Head of caudate nucleus (tissue), 42 donors: ENCODE measurements at places on chromosomes 13 and 19.

DNA sequence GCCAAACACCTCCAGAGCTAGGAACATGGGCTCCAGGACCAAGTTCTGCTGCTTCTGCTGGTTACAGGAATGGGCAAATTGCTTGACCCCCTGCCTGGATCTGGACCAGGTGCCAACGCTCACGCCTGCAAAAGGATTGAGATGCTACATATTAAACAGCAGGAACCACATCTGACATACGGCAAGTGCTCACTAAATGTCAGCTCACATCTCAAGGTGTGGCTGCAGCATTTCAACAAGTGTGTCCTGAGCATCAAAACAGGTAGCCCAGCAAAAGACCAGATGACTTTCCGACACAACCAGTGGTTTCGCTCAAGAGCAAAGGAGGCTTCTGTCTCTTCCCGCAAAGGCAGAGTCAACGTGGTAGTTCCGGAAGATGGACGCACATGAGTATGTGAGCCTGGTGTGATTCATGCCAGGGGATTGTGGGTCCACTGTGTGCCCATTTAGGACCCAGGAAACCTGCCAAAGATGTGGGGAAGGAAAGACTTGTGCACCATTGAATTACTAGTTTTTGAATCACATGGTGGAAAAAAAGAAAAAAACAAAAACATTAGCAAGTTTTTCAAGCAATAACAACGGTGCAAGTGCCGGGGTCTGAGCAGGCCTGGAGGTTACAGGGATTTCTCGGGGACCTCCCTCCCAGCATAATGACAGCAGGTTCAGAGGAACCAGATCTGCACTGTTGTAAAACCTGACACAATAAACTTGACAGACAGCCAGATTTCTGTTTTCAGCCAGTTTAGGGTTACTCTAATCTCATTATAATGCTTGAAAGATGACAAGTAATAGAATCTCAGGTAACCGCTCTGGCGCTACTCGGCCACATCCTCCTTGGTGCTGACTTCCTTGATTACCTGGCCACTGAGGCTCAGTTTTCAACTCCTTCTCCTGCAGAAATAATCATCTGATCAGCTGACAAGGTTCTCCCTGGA lies 77.9 kb downstream of the SOX1 start:
- DNase-seq = no peak

- no peak for DNase-seq
Measured at GRCh38 chr13:101554420-101555125, 102.1 kb downstream of the ITGBL1 start.

GRCh38 chr13:110625771-110626321 lies 10.5 kb downstream of the NAXD start:
- no peak for DNase-seq

GRCh38 chr19:6459262-6460098 lies at the start of gene SLC25A23:
TSS of gene SLC25A23 (minus strand) at chr19:6459792. CDS start at chr19:6459628, 164 bp downstream.
- DNase-seq = peak; percentile 83

GRCh38 chr13:46121597-46122163 lies 16.8 kb upstream of the CPB2 start:
- no peak for DNase-seq
